GM23338 (cell line): ENCODE measurements at places on chromosomes 12 and 14.

GRCh38 chr14:58332561-58332960 lies 34.2 kb downstream of the ARID4A start:
- DNase-seq, result no peak
- H3K4me1 ChIP-seq, result no peaks in the 10 kb centered on the region
- H3K36me3 ChIP-seq, result peaks cover 9% of the 10 kb centered on the region; the same call in 1 of the 2 replicates
- H3K27ac ChIP-seq, result peak overlapping the region; percentile 11; the same call in 1 of the 2 replicates
- H3K4me3 ChIP-seq, result no peak overlapping the region
- no peaks in the 10 kb centered on the region for H3K27me3 ChIP-seq

DNA sequence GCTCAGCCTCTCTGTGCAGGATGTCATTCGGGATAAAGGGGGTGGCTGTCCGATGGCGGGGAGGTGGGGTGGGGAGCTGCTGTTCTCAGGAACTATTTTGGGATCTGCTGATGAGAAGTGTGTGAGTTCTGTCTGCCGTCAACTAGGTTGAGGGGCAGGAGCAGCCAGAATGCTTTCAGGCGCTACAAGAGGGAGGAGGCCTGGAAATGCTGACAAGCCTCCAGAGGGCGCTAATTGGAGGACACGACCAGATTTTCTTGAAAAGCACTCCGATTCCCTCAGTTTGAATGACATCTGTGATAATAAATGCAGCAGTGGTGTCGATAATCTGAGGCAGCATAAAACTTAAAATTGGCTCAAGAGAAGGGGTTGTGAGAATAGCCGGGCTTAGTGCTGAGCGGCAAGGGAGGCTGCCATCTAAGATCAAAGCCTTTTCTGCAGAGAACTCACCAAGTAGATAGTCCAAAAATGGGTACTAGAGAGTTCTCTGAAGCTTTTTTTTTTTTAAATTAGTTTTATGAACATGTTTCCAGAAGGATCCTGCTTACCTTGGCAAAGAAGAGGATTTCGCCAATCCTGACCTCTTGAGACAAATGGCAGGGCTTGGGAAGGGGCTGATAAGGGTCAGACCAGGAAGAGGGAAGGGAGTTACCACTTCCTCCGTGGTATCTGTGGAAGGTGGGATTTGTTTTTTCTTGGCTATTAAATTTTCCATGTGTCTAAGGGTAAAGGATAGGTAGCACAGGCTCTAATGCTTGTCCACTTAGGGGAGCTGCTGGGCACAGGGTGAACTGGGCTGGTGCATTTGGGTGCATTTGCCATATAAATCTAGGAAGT lies 94.4 kb downstream of the CRACR2A start:
- peaks cover 4% of the 10 kb centered on the region for H3K4me1 ChIP-seq
- H3K36me3 ChIP-seq, result no peaks in the 10 kb centered on the region
- no peak overlapping the region for H3K27ac ChIP-seq
- DNase-seq, result peak; percentile 87

- no peaks in the 10 kb centered on the region for H3K36me3 ChIP-seq
- no peak overlapping the region for H3K27ac ChIP-seq
- no peak overlapping the region for H3K4me3 ChIP-seq
- H3K4me1 ChIP-seq, result no peaks in the 10 kb centered on the region
Measured at GRCh38 chr14:104778694-104779331, 16.7 kb downstream of the AKT1 start.

DNA sequence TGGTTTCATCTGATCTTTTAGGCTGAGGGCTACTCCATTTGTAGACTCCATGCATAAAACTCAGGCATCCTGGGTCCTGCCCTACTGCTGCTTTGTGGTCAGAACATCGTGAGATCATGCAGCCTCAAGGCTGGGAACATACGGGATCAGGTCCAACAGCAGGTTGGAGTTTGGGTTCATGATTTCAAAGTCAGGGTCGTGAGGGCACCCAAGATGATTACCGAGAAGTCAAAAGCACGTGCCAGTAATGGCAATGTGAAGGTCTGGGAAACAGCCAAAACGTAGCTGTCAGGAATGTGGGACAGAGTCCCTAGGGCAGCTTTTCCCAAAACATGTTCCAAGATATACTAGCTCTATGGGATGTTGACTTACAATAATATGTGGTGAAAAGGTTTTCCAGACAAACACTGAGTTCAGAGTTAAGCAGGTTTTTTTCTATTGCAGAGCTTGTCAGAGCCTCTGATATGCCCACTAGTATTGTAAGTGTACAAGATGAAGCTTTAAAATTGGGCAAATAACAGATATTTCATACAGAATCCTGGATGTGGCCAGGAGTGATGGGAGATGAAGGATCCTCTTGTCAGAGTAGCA lies 130.3 kb upstream of the DNM1L start:
- no peaks in the 10 kb centered on the region for H3K36me3 ChIP-seq
- no peak for DNase-seq
- no peaks in the 10 kb centered on the region for H3K27me3 ChIP-seq
- no peak overlapping the region for H3K27ac ChIP-seq

GRCh38 chr12:65648461-65648860 lies 175.8 kb upstream of the HMGA2 start:
- no peak for DNase-seq
- H3K4me1 ChIP-seq, result peaks cover 3% of the 10 kb centered on the region
- H3K27me3 ChIP-seq, result no peaks in the 10 kb centered on the region
- H3K4me3 ChIP-seq, result no peak overlapping the region

- DNase-seq, result no peak
- H3K4me3 ChIP-seq, result no peak overlapping the region
- H3K36me3 ChIP-seq, result no peaks in the 10 kb centered on the region
- H3K27ac ChIP-seq, result no peak overlapping the region
- H3K27me3 ChIP-seq, result no peaks in the 10 kb centered on the region
- H3K4me1 ChIP-seq, result peaks cover 11% of the 10 kb centered on the region; the same call in 1 of the 2 replicates
Measured at GRCh38 chr12:13436696-13437391, 240.3 kb downstream of the EMP1 start.
